Activated naive CD4-positive, alpha-beta T cell treated with Interleukin-2 at 50 U/mL for 16 hours (primary cell): ENCODE measurements at places on chromosomes 1 and 21.

DNA sequence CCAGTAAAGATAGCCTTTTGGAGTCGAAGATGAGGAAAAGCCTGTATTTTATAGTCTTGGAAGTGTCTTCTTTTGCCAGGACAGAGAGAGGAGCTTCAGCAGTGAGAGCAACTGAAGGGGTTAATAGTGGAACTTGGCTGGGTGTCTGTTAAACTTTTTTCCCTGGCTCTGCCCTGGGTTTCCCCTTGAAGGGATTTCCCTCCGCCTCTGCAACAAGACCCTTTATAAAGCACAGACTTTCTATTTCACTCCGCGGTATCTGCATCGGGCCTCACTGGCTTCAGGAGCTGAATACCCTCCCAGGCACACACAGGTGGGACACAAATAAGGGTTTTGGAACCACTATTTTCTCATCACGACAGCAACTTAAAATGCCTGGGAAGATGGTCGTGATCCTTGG, at the start of gene VCAM1:
TSS of gene VCAM1 (plus strand) at position 253 of the 400 bp plus-strand sequence. CDS start at position 372, 119 bp downstream.
- DNase-seq: no peak

DNA sequence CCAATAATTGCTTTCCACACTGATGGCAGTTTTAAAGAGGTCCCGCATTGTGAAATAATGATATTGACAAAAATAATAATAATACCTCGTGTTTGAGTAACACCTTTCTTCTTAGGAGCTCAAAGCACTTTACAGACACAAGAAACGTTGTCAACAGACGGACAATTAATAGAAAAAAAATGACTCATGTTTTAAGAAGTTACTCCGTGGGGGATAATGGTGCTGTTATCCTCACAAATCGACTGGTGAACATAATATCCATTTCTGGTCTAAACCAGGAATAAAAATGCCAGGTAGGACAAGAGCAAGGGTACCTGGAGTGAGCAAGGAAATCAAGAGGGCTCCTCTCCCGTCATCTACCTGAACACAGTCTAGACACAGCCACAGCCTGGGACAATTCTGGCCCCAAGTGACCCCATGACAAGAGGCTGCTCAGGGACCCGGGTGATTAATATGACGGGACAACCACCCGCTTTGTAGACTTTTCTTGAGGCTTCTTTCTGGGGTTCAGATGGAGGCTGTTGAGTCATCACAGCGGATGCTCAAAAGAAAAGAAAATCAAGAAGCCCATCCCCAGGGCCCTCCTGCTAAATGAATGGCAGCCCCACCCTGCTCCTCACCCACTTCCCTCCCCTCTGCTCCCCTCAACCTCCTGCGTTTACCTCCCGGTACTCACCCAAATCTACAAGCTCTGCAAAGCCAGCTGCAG, 146.2 kb upstream of the IRF2BP2 start:
- DNase-seq: no peak

DNA sequence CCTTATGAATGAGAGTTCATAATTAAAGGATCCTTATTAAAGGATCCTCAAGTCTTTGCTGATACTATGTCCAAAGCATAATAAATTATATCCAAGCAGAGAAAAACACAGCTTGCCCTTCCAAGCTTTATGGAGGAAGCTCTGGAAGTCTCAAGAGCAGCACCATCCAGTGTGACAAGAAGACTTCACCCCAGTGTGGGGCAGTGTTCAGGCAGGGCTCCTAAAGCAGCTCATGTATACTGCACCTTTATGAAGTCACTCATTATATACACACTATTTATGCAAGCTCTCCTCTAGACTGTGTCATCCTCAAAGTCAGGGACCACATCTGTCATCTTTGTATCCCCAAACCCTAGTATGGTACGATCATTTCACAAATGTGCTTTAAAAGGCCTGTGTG, 11.9 kb upstream of the CCN1 start:
- DNase-seq: no peak

- DNase-seq: no peak
Observed at GRCh38 chr1:168970926-168971659, 135.4 kb upstream of the ATP1B1 start.

DNA sequence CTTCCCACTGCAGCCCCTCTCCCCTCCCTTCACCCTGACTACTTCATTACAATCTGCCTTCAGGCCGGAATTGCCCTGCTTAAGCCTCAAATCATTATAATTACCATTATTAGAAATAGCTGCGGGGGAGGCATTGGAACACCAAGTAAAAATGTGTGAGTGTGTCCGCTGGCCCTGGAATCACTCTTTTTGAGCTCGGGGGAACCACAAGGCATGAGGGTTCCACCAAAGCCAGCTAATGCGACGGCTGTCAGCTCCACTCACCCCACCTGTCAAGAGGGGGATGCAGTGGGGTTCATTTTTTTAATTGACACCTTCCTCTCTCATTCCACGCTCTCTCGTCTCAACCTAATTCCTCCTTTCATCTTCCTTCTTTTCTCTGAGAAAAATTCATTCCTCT, 177.2 kb downstream of the PBX1 start:
- DNase-seq: no peak

GRCh38 chr1:174777262-174777661, 222.5 kb upstream of the CACYBP start:
- no peak for DNase-seq

GRCh38 chr1:109788695-109789521, 25.2 kb upstream of the EPS8L3 start:
- no peak for DNase-seq

GRCh38 chr21:25406887-25407579, 200.2 kb downstream of the MRPL39 start:
- no peak for DNase-seq

- no peak for DNase-seq
Observed at GRCh38 chr21:46604975-46605766, at the start of gene S100B. Gene S100B (minus strand): TSS chr21:46605082. CDS start chr21:46602415, 2,667 bp downstream.

DNA sequence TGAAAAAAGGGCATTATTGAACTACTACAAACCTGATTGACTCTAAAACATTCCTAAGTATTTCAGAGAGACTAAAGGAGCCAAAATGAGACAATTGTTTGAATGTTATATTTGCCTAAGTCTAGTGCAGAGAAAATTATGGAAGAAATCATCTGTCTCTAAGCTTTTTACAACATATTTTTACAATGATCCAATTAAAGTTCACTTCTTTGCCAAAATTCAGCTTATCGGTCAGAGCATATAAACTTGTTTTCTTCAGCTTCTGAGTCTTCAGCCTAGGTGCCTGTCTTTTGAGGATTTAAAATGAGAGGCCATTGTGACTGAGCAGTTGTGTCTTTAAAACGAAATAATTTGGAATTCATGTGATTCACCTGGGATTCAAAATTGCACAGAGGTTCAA, 181.2 kb upstream of the SGIP1 start:
- no peak for DNase-seq

GRCh38 chr21:37208741-37209225, 58.4 kb downstream of the VPS26C start:
- DNase-seq: no peak

- DNase-seq: no peak
Observed at GRCh38 chr1:181514298-181515290, 31.3 kb downstream of the CACNA1E start.

DNA sequence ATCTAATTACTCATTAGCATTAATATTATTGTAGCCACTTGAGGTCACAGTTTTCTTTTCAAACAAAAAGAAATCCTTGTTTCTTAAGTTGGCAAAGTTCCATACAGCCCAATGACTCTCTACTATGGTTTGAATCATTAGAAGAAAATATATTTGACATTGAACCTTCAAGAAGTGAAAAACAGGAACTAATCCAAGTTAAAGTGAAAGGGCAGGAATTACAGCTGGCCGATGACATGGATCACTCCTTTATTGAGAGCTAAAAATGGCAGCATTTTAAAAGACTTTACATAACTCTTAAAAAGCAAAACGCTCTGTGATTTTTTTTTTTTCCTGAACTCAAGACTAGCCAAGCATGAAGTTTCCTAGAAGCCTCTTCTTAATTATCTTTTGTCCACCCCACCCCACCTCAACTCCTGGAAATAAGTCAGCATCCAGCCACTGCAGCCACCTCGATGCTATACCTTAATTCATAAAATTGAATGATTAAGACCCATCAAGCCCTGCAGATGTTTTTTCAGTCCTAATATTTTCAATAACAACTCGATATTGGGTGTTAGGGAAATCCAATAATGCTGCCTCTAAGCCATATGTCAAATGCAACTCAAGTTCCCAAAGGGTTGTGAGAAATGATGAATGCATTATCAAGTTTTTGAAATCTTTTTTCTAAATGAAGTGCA, 323.1 kb downstream of the HHIPL2 start:
- no peak for DNase-seq

- no peak for DNase-seq
Observed at GRCh38 chr1:8111560-8111959, 85.5 kb upstream of the ERRFI1 start.

GRCh38 chr1:81819613-81820012, 18.9 kb downstream of the ADGRL2 start:
- no peak for DNase-seq

GRCh38 chr21:43886565-43886964, 21.5 kb downstream of the AGPAT3 start:
- no peak for DNase-seq

DNA sequence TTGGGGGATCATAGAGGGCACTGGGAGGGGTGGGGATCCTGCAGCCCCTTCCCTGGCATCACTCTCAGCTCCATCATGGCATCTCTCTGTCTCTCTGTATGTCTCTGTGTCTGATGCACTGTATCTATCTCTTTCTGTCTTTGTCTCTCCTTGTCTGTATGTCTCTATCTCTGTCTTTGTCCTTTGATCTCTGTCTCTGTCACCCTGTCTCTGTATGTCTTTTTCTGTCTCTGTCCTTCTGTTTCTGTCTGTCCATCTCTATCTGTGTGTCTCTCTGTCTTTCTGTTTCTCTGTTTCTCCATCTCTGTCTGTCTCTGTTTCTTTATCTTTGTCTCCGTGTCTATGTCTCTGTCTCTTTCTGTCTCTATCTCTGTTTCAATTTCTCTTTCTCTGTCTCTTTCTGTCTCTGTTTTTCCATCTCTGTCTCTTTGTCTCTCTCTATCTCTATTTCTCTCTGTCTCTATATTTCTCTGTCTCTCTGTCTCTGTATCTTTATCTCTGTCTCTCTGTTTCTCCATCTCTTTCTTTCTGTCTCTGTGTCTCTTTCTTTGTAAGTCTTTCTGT, 56.4 kb downstream of the TRIM11 start:
- DNase-seq: no peak

GRCh38 chr21:44758781-44759627, 42.6 kb downstream of the UBE2G2 start:
- DNase-seq: no peak

DNA sequence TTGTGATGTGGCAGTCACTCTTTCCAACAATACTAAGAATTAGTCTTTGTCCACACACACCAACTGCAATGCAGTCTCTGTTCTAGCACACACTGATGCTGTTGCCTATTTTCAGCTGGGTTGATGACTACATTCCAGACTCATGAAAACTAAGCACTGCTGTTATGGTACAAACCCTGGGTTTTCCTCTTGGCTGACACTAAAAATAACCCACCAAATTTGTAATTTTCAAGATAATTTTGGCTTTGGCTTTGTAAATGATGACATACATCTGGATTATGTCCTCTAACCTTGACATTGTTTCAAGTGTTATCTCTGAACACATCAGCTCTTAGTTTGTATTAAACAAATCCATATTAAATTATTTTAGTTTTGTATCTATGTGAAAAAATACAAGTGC, 444.8 kb downstream of the PTPRC start:
- no peak for DNase-seq

- no peak for DNase-seq
Observed at GRCh38 chr1:46030876-46031660, 101.4 kb downstream of the PIK3R3 start.

- DNase-seq: no peak
Observed at GRCh38 chr1:25668931-25669573, 52.5 kb downstream of the MAN1C1 start.

GRCh38 chr1:212656730-212657129, 42.9 kb downstream of the BATF3 start:
- DNase-seq: no peak

GRCh38 chr1:225453797-225454648, 26.2 kb upstream of the LBR start:
- no peak for DNase-seq
